ENCODE measurements at places on chromosomes 2 and 18. TPM values are rescaled to one million over a fixed set of nuclear protein-coding genes. Genes with fewer than 3 reads are reported as not detected.

- no peaks in the 10 kb centered on the region for H3K27me3 ChIP-seq
- no peaks in the 10 kb centered on the region for H3K36me3 ChIP-seq
- no peaks in the 10 kb centered on the region for H3K4me1 ChIP-seq
Measured at GRCh38 chr2:211723398-211723797, 815.2 kb downstream of the ERBB4 start.

DNA sequence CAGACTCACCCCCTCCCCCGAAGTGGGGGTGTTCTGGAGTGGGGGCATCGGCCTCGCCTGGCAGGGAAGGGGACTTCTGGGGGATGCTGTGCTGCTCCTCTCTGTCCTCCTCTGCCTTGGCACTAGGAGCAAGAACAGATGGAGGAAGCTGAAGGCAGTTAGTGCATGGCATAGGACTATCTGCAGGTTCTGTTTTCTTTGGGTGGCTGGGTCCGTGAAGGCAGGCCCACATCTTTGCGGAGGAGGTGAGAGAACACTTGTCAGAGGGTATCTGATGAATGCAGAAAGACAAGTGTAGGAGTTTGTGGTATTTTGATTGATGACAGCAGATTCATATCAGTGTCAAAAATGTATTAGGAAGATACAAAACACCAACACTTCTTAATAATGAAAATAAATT is 411.4 kb downstream of the TSN start:
- DNase-seq, result no peak
- no peak overlapping the region for H3K4me3 ChIP-seq
- H3K36me3 ChIP-seq, result no peaks in the 10 kb centered on the region

DNA sequence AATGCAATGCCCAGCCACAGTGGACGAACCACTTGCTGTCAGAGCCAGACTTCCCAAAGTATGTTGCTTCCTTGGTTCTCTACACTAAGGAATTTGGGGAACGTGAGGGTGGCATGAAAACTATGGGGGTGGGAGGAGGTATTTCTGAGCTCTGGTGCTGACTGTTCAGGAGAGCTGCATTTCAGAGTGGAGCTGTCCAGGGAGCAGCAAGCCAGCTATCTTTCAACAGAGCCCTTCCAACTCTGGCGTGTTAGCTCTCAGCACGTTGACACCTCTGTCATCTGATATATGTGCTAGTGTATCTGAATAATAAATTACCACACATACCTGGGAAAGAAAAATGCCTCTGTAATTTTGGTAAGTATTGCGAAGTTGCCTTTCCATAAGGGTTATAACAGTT is 66.1 kb downstream of the SAP130 start:
- no peak overlapping the region for H3K4me3 ChIP-seq
- H3K27ac ChIP-seq, result no peak overlapping the region
- no peaks in the 10 kb centered on the region for H3K4me1 ChIP-seq
- DNase-seq, result no peak
- H3K36me3 ChIP-seq, result peaks cover 13% of the 10 kb centered on the region

DNA sequence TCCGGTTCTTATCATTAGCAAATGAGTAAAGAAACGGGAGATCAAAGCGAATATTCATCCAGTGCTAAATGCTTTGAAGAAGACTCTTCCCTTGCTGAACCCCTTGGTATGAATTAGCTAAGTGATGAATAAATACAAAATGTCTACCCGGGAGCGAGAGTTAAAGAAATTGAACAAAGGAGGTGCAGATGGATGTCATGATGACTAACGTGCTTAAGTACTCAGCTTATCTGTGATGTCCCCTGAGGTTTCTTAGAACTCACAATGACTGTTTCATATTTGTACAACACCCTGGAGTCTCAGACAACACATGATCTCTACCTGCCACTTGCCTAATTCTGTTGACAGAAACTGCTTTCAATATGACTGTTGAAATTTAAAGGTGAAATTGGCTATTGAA is 148.5 kb downstream of the TMEM200C start:
- no peak for DNase-seq
- no peaks in the 10 kb centered on the region for H3K36me3 ChIP-seq
- no peak overlapping the region for H3K4me3 ChIP-seq
- H3K4me1 ChIP-seq, result no peaks in the 10 kb centered on the region

DNA sequence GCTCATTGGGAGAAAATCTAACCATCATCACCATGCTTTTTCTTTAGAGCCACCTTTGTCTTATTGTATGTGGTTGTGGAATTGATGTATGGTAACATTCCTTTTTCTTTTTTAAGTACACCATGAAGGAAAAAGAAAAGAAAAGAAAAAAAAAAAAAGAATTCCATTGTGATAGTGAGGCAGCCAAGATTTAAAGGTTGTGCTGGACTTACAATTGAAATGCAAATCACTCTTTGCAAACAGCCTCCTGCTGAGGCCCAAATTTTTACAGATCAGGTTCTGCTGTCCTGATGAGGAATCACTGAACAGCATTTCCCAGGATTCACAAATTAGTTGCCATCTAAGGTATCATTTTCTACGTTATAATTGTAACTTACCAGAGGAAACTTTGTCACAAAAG is 1101.0 kb upstream of the FANCL start:
- DNase-seq, result no peak
- H3K4me3 ChIP-seq, result no peak overlapping the region
- H3K36me3 ChIP-seq, result no peaks in the 10 kb centered on the region
- H3K4me1 ChIP-seq, result no peaks in the 10 kb centered on the region
- H3K27ac ChIP-seq, result no peak overlapping the region

GRCh38 chr2:55361465-55362189 is 58.0 kb downstream of the CCDC88A start:
- no peaks in the 10 kb centered on the region for H3K4me1 ChIP-seq
- no peaks in the 10 kb centered on the region for H3K36me3 ChIP-seq
- no peak overlapping the region for H3K4me3 ChIP-seq
- DNase-seq, result no peak

GRCh38 chr18:78080761-78081160 is 831.1 kb downstream of the GALR1 start:
- H3K4me3 ChIP-seq, result no peak overlapping the region
- H3K27ac ChIP-seq, result no peak overlapping the region
- H3K4me1 ChIP-seq, result no peaks in the 10 kb centered on the region
- no peaks in the 10 kb centered on the region for H3K36me3 ChIP-seq
- no peaks in the 10 kb centered on the region for H3K27me3 ChIP-seq

GRCh38 chr2:192414794-192415193 is 220.1 kb upstream of the TMEFF2 start:
- H3K36me3 ChIP-seq, result no peaks in the 10 kb centered on the region
- H3K27ac ChIP-seq, result no peak overlapping the region
- no peaks in the 10 kb centered on the region for H3K27me3 ChIP-seq
- H3K4me3 ChIP-seq, result no peak overlapping the region
- no peaks in the 10 kb centered on the region for H3K4me1 ChIP-seq
- DNase-seq, result no peak

GRCh38 chr2:214069254-214069653 is 341.6 kb upstream of the VWC2L start:
- H3K27ac ChIP-seq, result no peak overlapping the region
- H3K4me1 ChIP-seq, result no peaks in the 10 kb centered on the region
- no peak for DNase-seq
- no peaks in the 10 kb centered on the region for H3K27me3 ChIP-seq
- no peaks in the 10 kb centered on the region for H3K36me3 ChIP-seq
- no peak overlapping the region for H3K4me3 ChIP-seq

DNA sequence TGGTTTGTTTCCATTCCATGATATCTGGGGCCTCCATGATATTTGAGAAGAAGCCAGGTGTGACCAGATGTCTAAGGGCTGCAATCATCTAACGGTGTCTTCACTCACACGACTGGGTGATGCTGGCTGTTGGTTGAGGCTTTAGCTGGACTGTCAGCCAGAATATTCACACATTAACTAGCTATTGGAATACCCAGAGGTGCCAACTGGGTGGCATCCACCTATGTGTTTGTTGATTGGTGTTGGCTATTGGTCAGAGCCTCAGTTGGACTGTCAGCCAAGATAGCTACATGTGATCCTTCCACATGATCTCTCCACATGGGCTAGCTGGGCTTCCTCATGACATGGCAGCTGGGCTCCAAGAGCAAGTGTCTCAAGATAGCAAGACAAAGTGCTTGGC is 117.4 kb downstream of the CDCA7 start:
- H3K4me1 ChIP-seq, result no peaks in the 10 kb centered on the region
- no peaks in the 10 kb centered on the region for H3K27me3 ChIP-seq
- H3K4me3 ChIP-seq, result no peak overlapping the region

DNA sequence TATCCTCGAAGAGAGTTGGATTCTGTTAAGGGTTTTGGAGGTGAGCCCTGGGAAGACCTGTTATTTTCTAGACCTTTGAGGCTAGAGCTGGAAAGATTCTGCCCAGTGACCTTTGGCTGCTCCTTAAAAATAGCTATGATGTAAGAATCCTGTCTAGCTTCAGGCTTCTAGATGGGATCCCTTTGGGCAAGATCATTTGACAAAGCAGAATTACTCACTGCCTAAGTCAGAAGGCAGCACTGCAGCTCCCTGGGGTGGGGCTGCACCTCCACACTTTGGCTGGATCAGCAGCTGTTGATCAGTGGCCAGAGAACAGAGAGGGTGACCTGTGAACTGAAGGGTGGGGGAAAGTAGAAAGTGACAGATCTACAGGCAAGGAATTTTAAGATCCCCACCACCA is 103.8 kb downstream of the ASAP2 start:
- no peaks in the 10 kb centered on the region for H3K4me1 ChIP-seq
- no peaks in the 10 kb centered on the region for H3K36me3 ChIP-seq
- H3K4me3 ChIP-seq, result no peak overlapping the region
- H3K27ac ChIP-seq, result no peak overlapping the region

- no peaks in the 10 kb centered on the region for H3K4me1 ChIP-seq
- no peaks in the 10 kb centered on the region for H3K36me3 ChIP-seq
- H3K27ac ChIP-seq, result no peak overlapping the region
- H3K4me3 ChIP-seq, result no peak overlapping the region
- no peak for DNase-seq
Measured at GRCh38 chr2:139296672-139297209, 516.6 kb upstream of the NXPH2 start.

GRCh38 chr2:6312367-6312766 is 553.3 kb downstream of the CMPK2 start:
- no peak overlapping the region for H3K27ac ChIP-seq
- H3K4me1 ChIP-seq, result no peaks in the 10 kb centered on the region
- no peak overlapping the region for H3K4me3 ChIP-seq
- H3K27me3 ChIP-seq, result no peaks in the 10 kb centered on the region

GRCh38 chr2:67476809-67477790 is 80.0 kb downstream of the ETAA1 start:
- no peaks in the 10 kb centered on the region for H3K4me1 ChIP-seq
- no peaks in the 10 kb centered on the region for H3K27me3 ChIP-seq
- no peaks in the 10 kb centered on the region for H3K36me3 ChIP-seq
- DNase-seq, result no peak
- H3K4me3 ChIP-seq, result no peak overlapping the region

- H3K27me3 ChIP-seq, result no peaks in the 10 kb centered on the region
- H3K4me1 ChIP-seq, result no peaks in the 10 kb centered on the region
- no peak overlapping the region for H3K27ac ChIP-seq
- H3K4me3 ChIP-seq, result no peak overlapping the region
- no peak for DNase-seq
Measured at GRCh38 chr2:98012561-98012991, 16.8 kb upstream of the TMEM131 start.

GRCh38 chr2:239819974-239820555 is 205.1 kb downstream of the NDUFA10 start:
- no peak overlapping the region for H3K4me3 ChIP-seq
- no peaks in the 10 kb centered on the region for H3K4me1 ChIP-seq
- H3K27me3 ChIP-seq, result no peaks in the 10 kb centered on the region
- no peak for DNase-seq
- no peaks in the 10 kb centered on the region for H3K36me3 ChIP-seq

- H3K36me3 ChIP-seq, result no peaks in the 10 kb centered on the region
- peak overlapping the region; percentile 38 for H3K4me3 ChIP-seq
- no peak for DNase-seq
- no peaks in the 10 kb centered on the region for H3K27me3 ChIP-seq
- peaks cover 16% of the 10 kb centered on the region for H3K4me1 ChIP-seq
Measured at GRCh38 chr2:236968880-236969534, 116.7 kb upstream of the COPS8 start.

DNA sequence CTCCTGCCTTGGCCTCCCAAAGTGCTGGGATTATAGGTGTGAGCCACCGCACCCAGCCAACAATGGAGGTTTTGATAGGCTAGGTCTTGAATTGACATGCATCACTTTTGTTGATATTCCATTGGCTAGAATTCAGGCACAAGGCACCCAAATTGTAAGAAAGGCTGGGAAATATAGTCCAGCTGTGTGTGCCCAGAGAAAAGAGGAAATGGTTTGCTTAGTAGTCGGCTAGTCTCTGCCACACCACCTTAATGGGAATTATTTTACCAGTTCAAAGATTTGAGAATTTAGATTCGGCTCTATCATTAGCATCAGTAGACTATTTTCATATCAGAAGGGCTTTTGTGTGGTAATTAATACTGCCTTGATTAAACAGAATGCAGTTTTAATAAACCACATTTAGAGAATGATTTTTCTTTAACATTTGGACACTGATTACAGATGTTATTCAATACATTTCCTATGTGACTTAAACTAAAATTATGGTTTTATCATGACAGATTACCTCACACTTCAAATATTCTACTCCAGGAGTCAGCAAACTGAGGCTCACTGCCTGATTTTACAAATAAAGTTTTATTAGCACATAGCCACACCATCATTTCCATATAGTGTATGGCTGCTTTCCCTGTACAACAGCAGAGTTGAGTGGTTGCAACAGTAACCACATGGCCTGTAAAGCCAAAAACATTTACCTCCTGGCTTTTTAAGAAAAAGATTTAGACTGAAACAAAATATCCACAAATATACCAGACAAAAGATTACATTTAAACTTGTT is 27.4 kb downstream of the DBI start:
- no peak for DNase-seq
- H3K27ac ChIP-seq, result no peak overlapping the region
- H3K27me3 ChIP-seq, result no peaks in the 10 kb centered on the region

DNA sequence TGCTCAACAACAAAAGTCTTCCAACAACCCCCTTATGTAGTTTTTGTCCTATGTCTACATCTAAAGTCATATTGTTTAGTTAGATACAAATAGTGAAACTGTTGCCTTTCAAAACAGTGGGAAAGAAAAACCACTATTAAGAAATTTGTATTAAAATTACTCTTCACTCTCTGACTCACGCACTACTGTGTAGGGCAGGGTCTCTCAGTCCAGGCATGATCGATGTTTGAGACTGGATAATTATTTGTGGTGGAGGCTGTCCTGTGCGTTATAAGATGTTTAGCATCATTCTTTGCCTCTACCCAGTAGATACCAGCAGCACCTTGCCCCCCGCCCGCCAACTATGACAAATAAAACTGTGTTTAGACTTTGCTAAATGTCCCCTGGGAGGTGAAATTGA is 369.4 kb upstream of the ZEB2 start:
- H3K4me1 ChIP-seq, result no peaks in the 10 kb centered on the region
- H3K4me3 ChIP-seq, result no peak overlapping the region
- H3K36me3 ChIP-seq, result no peaks in the 10 kb centered on the region
- no peaks in the 10 kb centered on the region for H3K27me3 ChIP-seq

The ADAM23 gene
- 0.53 TPM for total RNA-seq

The BOK gene
- total RNA-seq, result not detected

The ALK gene
- total RNA-seq, result not detected

The CDH2 gene
- not detected for total RNA-seq

The PIKFYVE gene
- total RNA-seq, result 45.5 TPM

The AKAIN1 gene
- total RNA-seq, result not detected

The NEB gene
- 0.31 TPM for total RNA-seq

The SP5 gene
- not detected for total RNA-seq

The ZEB2 gene
- total RNA-seq, result 6.4 TPM

The OR6B2 gene
- total RNA-seq, result not detected

The ACTG2 gene
- total RNA-seq, result not detected

The POMC gene
- total RNA-seq, result 4.3 TPM

The UGT1A4 gene
- not detected for total RNA-seq

The EFHD1 gene
- 2.9 TPM for total RNA-seq
